ENCODE measurements at places on chromosomes 2 and 18. TPM values are rescaled to one million over a fixed set of nuclear protein-coding genes. Genes with fewer than 3 reads are reported as not detected.
A peak's percentile ranks its signal among the peaks of the same experiment; 100 is the strongest.

- H3K36me3 ChIP-seq, result no peaks in the 10 kb centered on the region
- H3K27me3 ChIP-seq, result peaks cover 2% of the 10 kb centered on the region
- H3K27ac ChIP-seq, result no peak overlapping the region
- no peaks in the 10 kb centered on the region for H3K4me1 ChIP-seq
- peak; percentile 14 for DNase-seq
- H3K4me3 ChIP-seq, result no peak overlapping the region
Observed at GRCh38 chr2:72121153-72121552, 26.5 kb downstream of the CYP26B1 start.

DNA sequence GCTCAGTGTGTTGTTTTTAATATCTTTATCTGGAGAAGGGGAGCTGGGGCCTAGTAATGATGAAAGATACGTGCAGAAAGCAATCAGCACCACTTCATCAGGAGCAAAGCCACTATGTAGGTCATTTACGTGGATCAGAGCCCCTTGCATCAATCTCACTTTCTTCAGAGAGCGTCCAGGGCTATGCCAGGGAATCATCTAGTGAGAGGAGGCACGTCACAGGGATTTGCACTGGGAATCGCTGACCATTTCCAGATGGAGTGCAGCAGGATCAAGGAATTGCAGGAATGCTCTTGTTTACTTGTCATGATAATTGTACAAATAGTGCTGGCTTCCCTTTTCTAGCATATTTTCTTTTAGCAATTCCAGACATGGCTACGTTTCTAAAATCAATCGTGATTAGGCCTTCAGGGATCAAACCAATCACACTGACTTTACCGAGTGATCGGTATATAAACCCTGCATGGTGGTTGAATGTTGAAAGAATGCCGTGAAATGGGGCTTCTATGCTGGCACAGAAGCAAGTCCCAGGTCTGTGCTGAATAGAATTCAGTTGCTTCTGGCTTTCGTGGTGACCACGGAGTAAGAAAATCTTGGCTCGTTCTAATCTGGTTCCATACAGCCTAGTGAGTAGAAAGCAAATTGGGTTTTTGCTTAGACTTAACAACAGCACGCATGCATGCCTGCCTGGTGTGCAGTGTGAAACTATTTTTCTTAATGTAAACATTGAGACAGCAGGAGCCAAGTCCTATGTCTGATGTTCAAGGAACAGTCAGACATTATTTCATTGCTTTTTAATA, 122.8 kb downstream of the TMEM200C start:
- no peaks in the 10 kb centered on the region for H3K27me3 ChIP-seq
- DNase-seq, result no peak
- H3K4me1 ChIP-seq, result no peaks in the 10 kb centered on the region
- H3K36me3 ChIP-seq, result no peaks in the 10 kb centered on the region
- H3K27ac ChIP-seq, result no peak overlapping the region
- no peak overlapping the region for H3K4me3 ChIP-seq

Gene SATB2
- total RNA-seq, result 0.07 TPM

GRCh38 chr2:69080071-69080470, 67.1 kb downstream of the ANTXR1 start:
- DNase-seq, result no peak
- no peaks in the 10 kb centered on the region for H3K36me3 ChIP-seq
- H3K4me1 ChIP-seq, result peaks cover 2% of the 10 kb centered on the region
- H3K27ac ChIP-seq, result no peak overlapping the region
- peaks cover 42% of the 10 kb centered on the region for H3K27me3 ChIP-seq

DNA sequence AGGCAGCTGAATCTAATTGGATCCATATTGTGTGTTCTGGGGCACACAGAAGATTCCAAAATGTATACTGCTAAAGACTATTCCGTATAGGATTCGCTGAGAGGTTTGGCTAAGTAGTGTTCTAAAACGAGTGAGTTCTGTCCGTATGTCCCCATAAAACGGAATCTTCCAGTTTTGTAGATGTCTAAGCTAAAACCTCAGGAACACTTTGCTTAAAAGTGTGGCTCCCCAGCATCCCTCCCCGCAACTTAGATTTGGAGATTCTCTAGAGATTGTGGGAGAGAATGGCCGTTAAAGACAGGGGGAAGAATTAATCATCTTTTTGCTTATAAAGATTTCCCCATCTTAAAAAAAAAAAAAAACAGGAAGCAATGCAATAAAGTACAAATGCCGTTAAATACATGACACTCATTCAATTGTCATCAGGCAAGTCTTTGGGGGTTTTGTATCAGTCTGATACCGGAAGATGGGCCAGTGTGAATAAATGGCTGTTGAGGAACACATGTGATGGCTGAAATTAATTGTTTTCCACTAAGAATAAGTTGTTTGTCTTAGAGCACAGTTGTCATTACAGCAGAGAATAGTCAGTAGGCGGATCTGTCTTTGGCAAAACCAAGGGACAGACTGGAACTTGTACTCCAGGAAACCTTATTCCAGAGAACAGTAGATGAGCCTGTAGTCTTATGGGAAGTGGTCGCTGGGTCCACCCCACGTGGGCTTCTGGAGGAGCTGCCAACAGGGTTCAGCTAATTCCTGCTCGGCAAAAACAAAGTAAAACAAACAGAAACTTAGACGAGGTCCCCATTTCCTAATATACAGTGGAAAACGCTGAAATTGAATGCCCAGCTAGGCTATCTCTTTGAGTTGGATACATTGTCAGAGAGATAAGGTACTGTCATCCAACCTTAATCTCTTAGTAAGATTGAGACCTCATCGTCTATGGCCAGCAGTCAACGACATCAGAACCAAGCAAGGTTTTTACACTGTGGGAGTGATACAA, 1.7 kb downstream of the EMILIN2 start:
- H3K27me3 ChIP-seq, result peaks cover 46% of the 10 kb centered on the region
- peak overlapping the region; percentile 88 for H3K4me3 ChIP-seq
- H3K4me1 ChIP-seq, result peaks cover 36% of the 10 kb centered on the region
- H3K27ac ChIP-seq, result peak overlapping the region; percentile 88
- DNase-seq, result no peak

Gene SCYGR8
- total RNA-seq, result not detected

Data from activated CD4-positive, alpha-beta T cell treated with anti-CD3 and anti-CD28 coated beads, Interleukin-2, amount 10 ng/mL, durations not matched to agents 24 days and 14 days (primary cell).